Right atrium auricular region (tissue), 2 donors: ENCODE measurements at places on chromosomes 7 and 10. TPM values are rescaled to one million over a fixed set of nuclear protein-coding genes. Genes with fewer than 3 reads are reported as not detected.

The GPR141 gene
- total RNA-seq = 0.55 TPM

The ELN gene
- 149 TPM for total RNA-seq

The ASIC3 gene
- total RNA-seq = 1.1 TPM

The GBX1 gene
- total RNA-seq = not detected

The GIMAP1 gene
- 5.6 TPM for total RNA-seq

The GPR85 gene
- 2.3 TPM for total RNA-seq

The FGF8 gene
- total RNA-seq = not detected

The CDNF gene
- 1.1 TPM for total RNA-seq

The EIF4H gene
- total RNA-seq = 175 TPM

The KLF14 gene
- total RNA-seq = 0.35 TPM

The RNF148 gene
- 0.74 TPM for total RNA-seq

The PITX3 gene
- 0.28 TPM for total RNA-seq

The FAM171A1 gene
- 13.7 TPM for total RNA-seq

The NPFFR1 gene
- 0.47 TPM for total RNA-seq

The NPTX2 gene
- total RNA-seq = 3.8 TPM

The PLPP4 gene
- not detected for total RNA-seq

The CDHR3 gene
- 0.79 TPM for total RNA-seq

DNA sequence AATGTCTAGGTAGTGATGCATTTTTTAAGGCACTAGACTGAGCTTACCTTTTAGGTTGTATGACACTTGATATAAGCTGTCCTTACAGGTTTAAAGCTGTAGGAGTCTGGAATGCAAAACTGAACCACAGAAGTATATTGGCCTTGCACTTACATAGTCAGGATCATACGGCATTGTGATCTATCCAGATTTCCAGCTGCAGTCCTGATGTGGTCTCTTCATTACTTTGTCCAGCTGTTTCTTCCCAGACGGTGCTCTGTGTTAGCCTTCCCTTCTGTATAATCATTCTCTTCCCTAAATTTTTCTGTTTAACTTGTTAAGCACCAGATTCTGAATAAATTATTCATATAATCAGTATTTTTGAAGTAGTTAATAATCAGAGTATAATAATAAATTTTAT lies 67.1 kb downstream of the AUTS2 start:
- DNase-seq = no peak

- no peak for DNase-seq
Measured at GRCh38 chr7:20439416-20440185, 108.9 kb downstream of the ITGB8 start.

- DNase-seq = no peak
Measured at GRCh38 chr10:101858723-101859500, 15.3 kb upstream of the KCNIP2 start.

GRCh38 chr7:15068324-15068723 lies 165.8 kb upstream of the DGKB start:
- no peak for DNase-seq

DNA sequence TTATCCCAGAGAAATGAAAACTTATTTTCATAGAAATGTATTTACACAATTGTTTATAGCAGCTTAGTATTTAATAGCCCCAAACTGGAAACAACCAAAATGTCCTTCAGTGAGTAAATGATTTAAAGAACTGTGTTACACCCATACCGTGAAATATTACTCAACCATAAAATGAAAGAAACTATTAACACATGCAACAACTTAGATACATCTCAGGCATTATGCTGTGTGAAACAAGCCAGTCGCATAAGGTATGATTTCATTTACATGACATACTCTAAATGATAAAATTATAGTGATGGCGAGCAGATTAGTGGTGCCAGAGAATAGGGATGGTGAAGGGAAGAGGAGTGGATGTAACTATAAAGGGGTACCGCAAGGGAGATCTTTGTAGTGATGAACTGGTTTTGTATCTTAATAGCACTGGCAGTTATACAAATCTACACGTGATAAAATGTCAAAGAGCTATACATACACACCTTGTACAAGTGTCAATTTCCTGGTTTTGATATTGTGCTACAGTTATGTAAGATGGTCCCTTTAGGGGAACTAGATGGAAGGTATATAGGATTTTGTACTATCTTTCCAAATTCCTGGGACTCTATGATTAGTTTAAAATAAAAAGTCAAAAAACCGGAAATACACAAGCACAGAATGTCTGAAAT lies 40.5 kb downstream of the MACC1 start:
- DNase-seq = no peak

GRCh38 chr7:70355198-70356020 lies 757.1 kb downstream of the AUTS2 start:
- no peak for DNase-seq

DNA sequence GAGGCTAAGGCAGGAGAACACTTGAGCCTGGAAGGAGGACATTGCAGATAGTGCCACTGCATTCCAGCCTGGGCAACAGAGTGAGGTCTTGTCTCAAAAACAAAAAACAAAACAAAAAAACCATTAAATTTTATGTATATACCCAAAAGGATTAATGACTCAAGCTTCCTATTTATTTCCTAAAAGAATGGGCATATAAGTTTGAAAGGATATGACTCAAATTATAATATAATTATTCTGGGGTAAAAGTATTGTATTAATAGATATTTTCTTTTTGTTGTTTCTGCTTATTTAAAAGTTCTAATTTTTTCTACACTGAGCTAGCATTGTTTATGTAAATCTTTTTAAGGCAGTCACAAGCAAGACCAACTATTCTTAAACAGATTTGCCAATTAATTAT lies 42.2 kb upstream of the CABCOCO1 start:
- no peak for DNase-seq

- no peak for DNase-seq
Measured at GRCh38 chr7:108091461-108091831, 38.7 kb downstream of the LAMB4 start.

- no peak for DNase-seq
Measured at GRCh38 chr7:47153576-47153975, 428.3 kb downstream of the TNS3 start.

- DNase-seq = no peak
Measured at GRCh38 chr7:129793506-129794310, 159.1 kb downstream of the UBE2H start.

- DNase-seq = no peak
Measured at GRCh38 chr10:133527771-133528271, 658 bp downstream of the CYP2E1 start.

DNA sequence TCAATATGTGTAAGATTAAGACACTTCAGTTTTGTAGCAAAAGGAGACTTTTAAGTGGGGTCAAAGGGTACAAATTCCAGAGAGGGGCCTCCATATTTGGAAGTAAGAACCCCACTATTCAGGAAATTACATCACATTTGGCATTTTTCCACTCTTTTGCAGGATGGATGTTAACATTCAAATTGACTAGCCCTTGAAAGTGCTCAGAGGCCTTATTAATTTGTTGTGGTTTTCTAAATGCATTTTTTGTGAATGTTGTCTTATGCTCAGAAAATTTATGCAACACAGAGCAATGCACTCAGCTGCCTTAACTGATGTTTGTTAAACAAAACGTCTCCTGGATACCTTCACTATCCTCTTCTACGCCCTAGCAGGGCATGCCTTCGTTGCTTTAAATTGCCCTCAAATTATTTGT lies 50.9 kb upstream of the PDLIM1 start:
- no peak for DNase-seq

DNA sequence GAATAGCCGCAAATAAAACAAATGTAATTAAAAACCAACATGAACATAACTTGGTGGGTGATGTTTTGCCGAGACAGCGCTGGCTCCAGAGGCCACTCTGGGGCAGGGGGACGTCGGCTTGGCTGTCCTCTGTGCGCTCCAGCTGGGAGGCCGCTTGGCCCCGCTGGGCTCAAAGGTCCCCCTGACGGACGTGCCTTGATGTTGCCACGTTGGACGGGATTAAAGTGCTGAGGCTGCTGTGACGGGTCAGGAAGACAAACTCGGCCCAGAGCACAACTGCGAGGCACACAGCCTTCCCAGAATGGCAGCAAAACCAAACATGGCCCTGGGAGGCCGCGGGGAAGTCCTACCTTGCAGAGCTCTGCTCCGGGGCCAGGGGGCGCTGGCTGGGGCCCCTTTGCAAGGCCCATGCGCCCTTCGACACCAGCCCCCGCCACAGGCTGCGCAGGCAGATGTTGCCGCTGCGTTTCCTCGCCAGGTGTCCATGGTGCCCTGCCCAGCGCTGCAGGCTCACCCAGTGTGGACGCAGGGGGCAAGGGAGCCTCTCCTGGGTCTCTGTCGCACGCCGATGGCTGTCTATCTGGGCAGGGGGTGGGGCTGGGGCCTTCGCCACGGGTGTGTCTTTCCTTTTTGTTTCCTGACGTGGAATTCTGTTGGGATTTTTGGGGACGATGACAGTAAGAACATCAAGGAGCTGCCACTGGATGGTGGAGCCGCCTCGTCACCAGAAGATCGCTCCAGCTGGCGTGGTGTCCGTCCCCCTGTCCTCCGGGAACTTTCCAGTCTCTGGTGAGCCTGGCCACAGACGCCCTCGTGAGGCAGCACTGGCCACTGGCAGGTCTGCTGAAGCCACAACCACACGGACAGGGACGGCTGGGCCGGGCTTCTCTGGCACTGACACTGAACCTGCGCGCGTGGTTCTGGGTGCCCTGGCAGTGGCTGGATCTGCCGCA lies 99.6 kb upstream of the DIP2C start:
- DNase-seq = peak; percentile 82

- DNase-seq = no peak
Measured at GRCh38 chr10:5534051-5534821, 9.5 kb downstream of the CALML3 start.
